ENCODE measurements at places on chromosomes 3 and 15. TPM values are rescaled to one million over a fixed set of nuclear protein-coding genes. Genes with fewer than 3 reads are reported as not detected.

DNA sequence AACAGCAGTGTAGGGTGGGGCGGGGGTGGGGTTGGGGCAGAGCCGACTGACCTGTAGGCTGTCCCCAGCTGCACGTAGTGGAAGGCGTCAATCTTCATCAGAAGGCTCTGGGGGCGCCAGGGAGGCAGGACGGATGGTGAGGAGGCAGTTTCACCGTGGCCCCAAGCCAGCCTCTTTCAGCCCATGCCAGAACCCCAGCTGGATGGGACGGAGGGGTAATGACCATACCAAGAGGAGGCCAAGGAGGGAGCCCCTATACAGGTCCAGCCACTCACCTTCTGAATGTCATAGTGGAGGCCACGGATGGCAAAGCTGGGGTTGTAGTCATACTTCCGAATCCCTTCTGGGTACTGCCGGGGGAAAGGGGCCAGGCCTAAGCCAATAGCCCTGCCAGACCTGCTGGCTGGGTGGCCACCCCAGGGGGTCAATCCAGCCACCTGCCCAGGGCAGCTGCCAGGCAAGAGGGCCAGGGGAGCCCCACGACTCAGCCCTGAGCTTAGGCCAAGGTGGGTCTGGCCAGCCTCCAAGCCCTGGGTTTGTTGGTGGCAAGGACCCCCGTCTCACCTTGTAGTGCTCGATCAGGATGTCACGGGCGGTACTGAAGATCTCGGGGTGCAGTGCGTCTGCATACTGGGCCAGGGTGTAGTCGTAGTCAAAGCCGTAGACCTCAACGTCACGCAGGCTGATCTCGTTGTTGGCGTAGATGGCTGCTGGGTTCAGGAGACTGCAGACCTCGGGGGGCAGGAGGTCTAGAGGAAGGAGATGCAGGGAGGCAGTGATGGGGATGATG is 4.9 kb downstream of the NT5DC2 start:
- no peak overlapping the region for H3K27ac ChIP-seq
- H3K36me3 ChIP-seq: peaks cover 9% of the 10 kb centered on the region
- no peak for DNase-seq
- no peaks in the 10 kb centered on the region for H3K27me3 ChIP-seq
- peaks cover 36% of the 10 kb centered on the region for H3K4me1 ChIP-seq

DNA sequence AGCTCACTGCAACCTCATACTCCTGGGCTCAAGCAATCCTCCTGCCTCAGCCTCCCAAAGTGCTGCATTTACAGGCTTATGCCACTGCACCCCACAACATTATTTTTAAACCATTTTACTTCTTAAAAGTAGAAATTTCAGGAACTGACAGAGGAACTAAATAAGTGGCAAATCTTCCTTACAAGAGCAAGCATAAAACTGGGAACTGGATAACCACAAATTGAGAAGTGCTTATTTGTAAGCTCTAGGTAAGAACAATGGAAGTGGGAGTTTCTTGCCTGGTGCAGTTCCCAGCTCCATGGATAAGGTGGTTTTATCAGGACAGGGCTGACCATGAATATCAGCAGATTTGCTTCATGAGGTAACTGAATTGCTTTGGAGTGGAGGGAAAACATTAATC is 655.2 kb downstream of the DIPK2A start:
- H3K4me3 ChIP-seq: no peak overlapping the region
- no peak for DNase-seq
- H3K4me1 ChIP-seq: no peaks in the 10 kb centered on the region
- no peaks in the 10 kb centered on the region for H3K27me3 ChIP-seq
- H3K36me3 ChIP-seq: no peaks in the 10 kb centered on the region

The CCR8 gene
- total RNA-seq: not detected

The LRRIQ4 gene
- total RNA-seq: not detected

The CILP gene
- total RNA-seq: not detected

The GOLGA8G gene
- not detected for total RNA-seq

DNA sequence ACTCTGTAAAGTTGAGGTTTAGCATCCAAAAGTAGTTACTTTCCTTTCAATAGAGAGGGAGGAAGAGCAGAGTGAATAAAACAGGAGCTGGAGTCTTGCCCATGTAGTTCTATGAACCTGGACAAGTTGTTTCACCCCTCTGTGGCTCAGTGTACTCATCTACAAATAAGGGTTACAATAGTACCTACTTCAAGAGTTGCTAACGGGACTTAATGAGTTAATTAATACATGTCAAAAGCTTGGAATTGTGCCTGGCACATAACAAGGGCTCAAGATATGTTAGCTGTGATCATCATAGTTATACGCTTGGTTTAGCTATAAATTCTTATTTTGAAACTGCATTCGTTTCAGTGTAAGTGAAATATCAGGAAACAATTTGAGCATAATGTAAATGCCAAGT is 388.5 kb upstream of the THBS1 start:
- no peaks in the 10 kb centered on the region for H3K27me3 ChIP-seq
- H3K36me3 ChIP-seq: no peaks in the 10 kb centered on the region
- H3K4me3 ChIP-seq: no peak overlapping the region
- H3K4me1 ChIP-seq: peaks cover 40% of the 10 kb centered on the region
- DNase-seq: no peak

DNA sequence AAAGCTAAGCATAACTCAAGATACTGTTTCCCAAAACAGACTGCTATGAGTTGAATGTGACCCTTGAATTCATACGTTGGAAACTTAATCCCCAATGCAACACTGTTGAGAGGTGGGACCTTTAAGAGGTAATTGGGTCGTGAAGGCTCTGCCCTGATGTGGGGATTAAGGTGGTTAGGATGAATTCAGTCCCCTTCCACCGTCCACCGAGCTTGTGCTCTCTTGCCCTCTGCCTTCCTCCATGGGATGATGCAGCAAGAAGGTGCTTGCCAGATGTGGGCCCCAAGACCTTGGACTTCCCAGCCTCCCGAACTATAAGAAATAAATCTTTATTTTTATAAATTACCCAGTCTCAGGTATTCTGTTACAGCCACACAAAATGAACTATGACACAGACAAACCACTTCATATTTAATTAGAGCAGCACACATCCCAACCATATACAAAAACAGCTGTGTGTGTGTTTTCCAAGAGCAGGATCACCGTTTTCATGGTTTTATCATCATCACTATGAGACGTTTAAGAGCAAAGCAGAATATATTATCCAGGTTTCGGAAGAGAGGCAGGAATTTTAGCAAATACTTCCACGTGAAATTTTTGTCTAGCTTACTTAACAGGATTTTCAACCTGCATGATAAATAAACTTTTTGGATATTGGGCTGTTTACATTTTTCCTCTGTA is 61.2 kb downstream of the CD200R1L start:
- no peak overlapping the region for H3K27ac ChIP-seq
- DNase-seq: no peak
- no peak overlapping the region for H3K4me3 ChIP-seq

GRCh38 chr3:20739814-20740213 is 553.8 kb upstream of the SGO1 start:
- H3K27me3 ChIP-seq: no peaks in the 10 kb centered on the region
- no peak overlapping the region for H3K27ac ChIP-seq
- H3K4me3 ChIP-seq: no peak overlapping the region
- DNase-seq: peak; percentile 1

DNA sequence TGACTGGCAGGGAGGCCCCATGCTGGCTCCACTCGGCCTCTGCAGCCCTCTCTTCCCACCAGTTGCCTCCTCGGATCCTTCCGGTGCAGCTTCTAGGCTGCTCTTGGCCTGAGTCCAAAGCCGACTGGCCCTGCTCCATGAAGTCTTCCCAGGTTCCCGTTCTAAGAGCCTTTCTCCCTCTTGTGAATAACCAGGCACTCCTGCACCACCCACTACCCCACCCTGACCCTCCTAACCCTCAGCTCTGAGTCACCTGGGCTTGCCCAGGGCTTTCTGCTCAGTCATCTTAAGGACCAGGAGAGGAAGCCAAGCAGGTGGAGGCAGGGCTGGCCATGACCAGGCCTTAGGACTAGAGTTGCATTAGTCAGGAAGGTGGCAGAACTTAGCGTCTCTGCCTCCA is 28.1 kb upstream of the CNBP start:
- peaks cover 8% of the 10 kb centered on the region for H3K4me1 ChIP-seq
- no peak overlapping the region for H3K27ac ChIP-seq
- peak; percentile 75 for DNase-seq
- no peaks in the 10 kb centered on the region for H3K36me3 ChIP-seq
- no peaks in the 10 kb centered on the region for H3K27me3 ChIP-seq

GRCh38 chr3:34463414-34463813 is 665.0 kb downstream of the PDCD6IP start:
- H3K4me3 ChIP-seq: no peak overlapping the region
- no peak overlapping the region for H3K27ac ChIP-seq
- DNase-seq: no peak
- no peaks in the 10 kb centered on the region for H3K4me1 ChIP-seq
- H3K27me3 ChIP-seq: no peaks in the 10 kb centered on the region
- no peaks in the 10 kb centered on the region for H3K36me3 ChIP-seq

DNA sequence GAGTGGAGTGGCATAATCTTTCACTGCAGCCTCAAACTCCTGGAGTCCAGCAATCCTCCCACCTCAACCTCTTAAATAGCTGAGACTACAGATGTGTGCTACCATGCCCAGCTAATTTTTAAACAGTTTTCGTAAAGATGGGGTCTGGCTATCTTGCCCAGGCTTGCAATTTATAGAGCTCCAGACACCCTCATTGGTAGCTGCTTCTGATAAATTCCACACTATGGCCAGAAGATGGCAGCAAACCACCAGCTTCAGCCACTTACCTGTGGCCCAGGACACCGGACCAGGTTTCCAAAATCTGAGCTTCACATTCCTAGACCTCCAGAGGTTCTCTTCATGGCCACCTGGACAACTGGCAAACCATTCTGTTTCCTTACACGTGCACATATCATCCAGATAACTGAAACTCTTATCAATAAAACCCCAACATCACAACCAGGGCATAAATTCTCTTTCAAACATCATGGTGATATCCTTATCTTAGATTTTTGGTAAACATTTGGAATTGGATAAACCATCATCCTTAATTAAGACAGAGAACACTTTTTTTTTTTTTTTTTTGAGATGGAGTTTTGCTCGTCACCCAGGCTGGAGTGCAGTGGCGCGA is 28.9 kb downstream of the FBXW12 start:
- H3K36me3 ChIP-seq: no peaks in the 10 kb centered on the region
- peak; percentile 52 for DNase-seq
- peaks cover 10% of the 10 kb centered on the region for H3K4me1 ChIP-seq
- H3K4me3 ChIP-seq: no peak overlapping the region
- H3K27ac ChIP-seq: no peak overlapping the region

- peaks cover 6% of the 10 kb centered on the region for H3K4me1 ChIP-seq
- H3K27ac ChIP-seq: no peak overlapping the region
- no peaks in the 10 kb centered on the region for H3K36me3 ChIP-seq
- DNase-seq: peak; percentile 2
Observed at GRCh38 chr15:72796515-72797337, 13.2 kb upstream of the ADPGK start.

GRCh38 chr15:68683551-68683950 is 104.8 kb downstream of the CORO2B start:
- no peaks in the 10 kb centered on the region for H3K36me3 ChIP-seq
- peaks cover 2% of the 10 kb centered on the region for H3K27me3 ChIP-seq
- DNase-seq: no peak
- H3K4me1 ChIP-seq: no peaks in the 10 kb centered on the region
- H3K27ac ChIP-seq: no peak overlapping the region
- no peak overlapping the region for H3K4me3 ChIP-seq

The HMG20A gene
- total RNA-seq: 40.8 TPM

GRCh38 chr3:153573481-153573880 is 411.5 kb downstream of the RAP2B start:
- no peak for DNase-seq
- no peak overlapping the region for H3K4me3 ChIP-seq
- H3K27me3 ChIP-seq: no peaks in the 10 kb centered on the region
- H3K36me3 ChIP-seq: no peaks in the 10 kb centered on the region
- no peaks in the 10 kb centered on the region for H3K4me1 ChIP-seq

- peaks cover 42% of the 10 kb centered on the region for H3K36me3 ChIP-seq
- no peaks in the 10 kb centered on the region for H3K27me3 ChIP-seq
- DNase-seq: no peak
- no peak overlapping the region for H3K4me3 ChIP-seq
- no peak overlapping the region for H3K27ac ChIP-seq
Observed at GRCh38 chr3:15081960-15082664, 16.8 kb downstream of the RBSN start.

The RHOV gene
- 0.18 TPM for total RNA-seq
